Stimulated activated CD8-positive, alpha-beta memory T cell treated with anti-CD3 and anti-CD28 coated beads, Interleukin-2, amount 100 ng/mL, for 48 hours (primary cell): ENCODE measurements at places on chromosomes 1 and 21.

- no peak for DNase-seq
These were observed 7.4 kb upstream of the SARS1 start for GRCh38 chr1:109206339-109206738.

GRCh38 chr1:65421351-65422025 is 1.0 kb downstream of the LEPR start:
- DNase-seq: no peak

DNA sequence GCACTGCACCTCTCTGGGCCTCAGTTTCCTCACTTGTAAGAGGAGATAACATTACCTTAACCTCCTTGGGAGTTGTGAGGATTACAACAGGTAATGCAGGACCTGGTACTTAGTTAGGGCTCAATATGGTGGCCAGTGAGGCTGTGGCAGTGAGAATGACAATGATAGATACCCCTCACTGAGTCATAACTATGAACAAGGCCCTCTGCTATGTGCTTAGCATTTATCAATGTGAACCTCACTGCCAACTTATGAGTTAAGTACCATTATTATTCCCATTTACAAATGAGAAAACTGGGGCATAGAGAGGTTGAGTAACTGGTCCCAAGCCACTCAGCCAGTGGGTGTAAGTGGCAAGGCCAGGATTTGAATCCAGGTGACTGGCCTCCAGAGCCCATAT is 64.4 kb downstream of the HMGB4 start:
- no peak for DNase-seq

DNA sequence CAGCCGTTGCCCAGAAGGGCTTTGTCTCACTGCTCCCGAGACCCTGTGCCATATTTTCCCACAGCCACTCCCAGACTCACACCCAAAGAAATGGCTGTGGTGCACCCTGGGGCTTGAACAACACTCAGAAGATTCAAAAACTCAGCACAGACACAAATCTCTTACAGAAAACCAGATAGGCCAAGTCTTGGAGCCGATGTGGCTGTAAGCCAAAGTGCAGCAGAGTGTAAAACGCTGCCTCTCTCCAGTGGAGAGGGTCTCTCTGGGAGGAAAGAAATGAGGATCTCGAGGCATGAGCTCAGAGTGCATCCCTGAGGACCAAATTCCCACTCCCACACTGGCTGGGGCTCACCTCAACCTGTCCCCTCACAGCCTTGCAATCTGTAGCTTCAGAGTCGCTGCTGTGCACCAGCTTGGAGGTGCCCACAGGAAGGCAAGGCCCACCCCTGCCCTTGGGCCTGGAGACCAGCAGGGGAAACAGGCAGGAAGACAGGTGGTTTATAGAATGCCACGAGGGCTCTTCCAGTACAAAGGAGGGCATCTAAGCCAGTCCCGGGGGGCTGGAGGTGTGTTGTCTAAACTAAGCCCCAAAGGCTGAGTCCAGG is 171.3 kb upstream of the AJAP1 start:
- no peak for DNase-seq

GRCh38 chr1:210696709-210697108 is 368.0 kb downstream of the HHAT start:
- DNase-seq: no peak

DNA sequence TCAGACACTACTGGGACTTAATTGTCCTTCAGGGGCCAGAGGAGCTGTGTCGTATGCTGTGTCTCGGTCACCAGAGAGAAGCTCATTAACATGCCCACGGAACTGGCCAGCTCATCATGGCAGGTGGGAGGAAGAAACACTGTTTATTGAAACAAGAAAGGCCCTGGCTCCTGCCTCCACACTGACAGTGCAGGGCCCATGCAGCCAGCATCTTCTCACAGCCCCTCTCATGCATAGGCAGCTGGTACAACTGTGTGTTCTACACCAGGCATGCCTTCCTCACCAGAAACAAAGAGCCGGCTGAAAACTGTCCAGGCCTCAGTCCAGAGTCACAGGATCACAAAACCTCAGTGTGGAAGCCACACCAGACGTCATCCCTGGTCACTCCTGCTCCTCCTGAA is 106.0 kb downstream of the UBE2U start:
- no peak for DNase-seq

DNA sequence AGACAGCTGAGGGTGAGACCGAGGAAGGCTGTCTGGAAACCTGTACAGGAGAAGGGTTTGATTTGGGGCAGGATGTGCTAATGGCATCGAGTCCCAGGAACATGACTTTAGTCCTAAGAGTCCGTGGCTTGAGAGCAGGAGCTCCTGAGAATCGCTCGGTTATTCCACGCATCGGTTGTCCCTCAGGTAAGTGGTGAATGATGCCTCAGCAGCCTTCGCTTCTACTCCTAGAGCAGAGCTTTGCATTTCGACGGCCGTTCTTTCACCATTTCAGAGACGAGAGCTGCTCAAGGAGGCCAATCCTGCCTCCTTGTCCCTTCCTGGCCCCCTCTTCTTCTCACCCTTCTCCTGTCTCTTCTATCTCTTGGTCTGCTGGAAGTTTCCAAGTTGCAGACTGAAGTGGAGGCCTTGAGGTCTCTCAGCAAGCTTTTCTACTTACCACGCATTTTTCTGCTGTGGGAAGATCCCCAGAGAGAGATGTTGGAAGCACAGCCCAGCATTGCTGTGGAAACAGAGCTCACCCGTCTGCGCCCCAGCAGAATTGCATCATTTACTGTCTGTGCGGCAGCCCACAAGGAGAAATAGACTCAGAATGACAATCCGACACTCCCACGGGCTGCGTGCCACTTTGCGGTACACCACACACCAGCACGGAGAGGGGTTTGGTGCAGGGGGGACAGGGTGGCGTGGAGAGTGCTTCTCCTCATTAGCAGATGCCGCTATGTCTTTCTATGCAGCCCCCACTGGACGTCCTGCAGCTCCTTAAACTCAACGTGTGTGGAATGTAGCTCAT is 270.7 kb upstream of the C1orf174 start:
- no peak for DNase-seq
